Hematopoietic multipotent progenitor cell treated with erythropoietin and hydrocortisone succinate and interleukin-3 and kit ligand, for 17 days (in vitro differentiated cells): ENCODE measurements at places on chromosomes 6 and 20.

DNA sequence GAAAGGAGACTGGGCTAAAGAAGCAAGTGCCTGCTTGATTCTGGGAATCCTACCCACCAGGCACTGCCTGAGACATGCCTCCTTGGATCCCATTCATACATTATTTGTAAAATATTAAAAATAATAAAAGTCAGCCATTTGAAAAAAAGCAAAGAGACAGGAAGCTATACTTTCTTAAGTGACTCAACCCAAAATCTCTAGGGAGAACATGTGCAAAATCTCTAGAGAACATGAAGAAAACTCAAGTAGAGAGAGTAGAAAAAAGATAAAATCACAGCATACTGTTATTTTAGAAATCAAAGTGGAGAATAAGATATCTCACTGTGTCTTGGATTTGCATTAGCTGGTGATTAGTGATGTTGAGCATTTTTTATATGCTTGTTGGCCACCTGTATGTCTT, 197.2 kb upstream of the GGTLC1 start:
- no peak for DNase-seq

- no peak for DNase-seq
Measured at GRCh38 chr6:142706210-142706609, 238.8 kb downstream of the HIVEP2 start.

DNA sequence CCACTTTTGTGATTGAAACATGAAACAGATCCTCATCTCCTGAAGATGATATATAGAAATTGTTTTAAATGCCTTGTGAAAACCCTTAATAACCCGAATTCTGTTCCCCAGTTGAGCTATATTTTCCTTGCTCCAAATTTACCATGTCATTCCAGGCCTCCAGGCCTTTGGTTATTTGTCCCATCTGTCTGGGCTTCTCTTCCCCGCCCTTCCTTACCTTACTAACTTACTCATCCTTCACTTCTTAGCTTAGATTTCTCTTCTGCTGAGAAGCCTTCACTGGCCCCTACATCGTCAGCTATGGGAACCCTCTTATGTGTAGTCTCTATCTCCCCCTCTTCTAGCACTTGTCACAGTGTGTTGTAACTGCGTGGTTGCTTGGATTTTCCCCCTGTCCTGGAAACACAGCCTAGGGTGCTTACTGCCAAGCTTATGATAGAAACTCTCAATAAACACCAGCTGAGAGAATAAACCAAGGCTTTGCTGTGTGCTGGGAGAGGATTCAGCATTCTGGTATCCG, 68.6 kb downstream of the SGK1 start:
- no peak for DNase-seq

- peak; percentile 84 for DNase-seq
Measured at GRCh38 chr6:35688605-35689322, at the start of gene FKBP5. TSS of gene FKBP5 (minus strand) at chr6:35688915. CDS start at chr6:35642824, 46,091 bp downstream.

- no peak for DNase-seq
Measured at GRCh38 chr20:10805764-10806163, 132.0 kb upstream of the JAG1 start.

GRCh38 chr6:10945845-10946244, 59.0 kb downstream of the SYCP2L start:
- DNase-seq, result no peak

- DNase-seq, result no peak
Measured at GRCh38 chr6:136823128-136823660, 802 bp downstream of the PEX7 start.

GRCh38 chr6:41463062-41463930, 82.9 kb upstream of the FOXP4 start:
- DNase-seq, result no peak

DNA sequence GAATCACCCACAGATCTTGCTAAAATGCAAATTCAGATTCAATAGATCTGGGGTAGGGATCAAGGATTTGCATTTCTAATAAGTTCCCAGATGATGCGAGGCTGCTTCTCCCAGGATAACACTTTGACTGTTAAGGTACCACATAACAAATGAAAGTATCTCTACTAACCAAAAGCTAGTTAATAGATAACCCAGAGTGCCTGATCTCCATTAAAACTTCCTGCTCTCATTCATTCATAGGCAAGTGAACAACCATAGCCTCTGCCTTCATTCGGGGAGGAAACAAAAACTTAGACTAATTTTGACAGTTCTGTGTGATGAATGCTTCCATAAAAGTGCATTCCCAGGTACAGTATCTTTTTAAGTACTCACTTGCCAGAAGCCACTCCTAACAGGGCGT, 265.6 kb upstream of the BTBD3 start:
- no peak for DNase-seq

- DNase-seq, result no peak
Measured at GRCh38 chr6:40798069-40798770, 211.1 kb upstream of the LRFN2 start.

- DNase-seq, result no peak
Measured at GRCh38 chr20:41645372-41645771, 27.2 kb upstream of the CHD6 start.
